A172 (cell line): ENCODE measurements at places on chromosomes 1 and 21. TPM values are rescaled to one million over a fixed set of nuclear protein-coding genes. Genes with fewer than 3 reads are reported as not detected.

GRCh38 chr1:91020486-91020885 is 1.3 kb downstream of the ZNF644 start:
- no peak for DNase-seq

DNA sequence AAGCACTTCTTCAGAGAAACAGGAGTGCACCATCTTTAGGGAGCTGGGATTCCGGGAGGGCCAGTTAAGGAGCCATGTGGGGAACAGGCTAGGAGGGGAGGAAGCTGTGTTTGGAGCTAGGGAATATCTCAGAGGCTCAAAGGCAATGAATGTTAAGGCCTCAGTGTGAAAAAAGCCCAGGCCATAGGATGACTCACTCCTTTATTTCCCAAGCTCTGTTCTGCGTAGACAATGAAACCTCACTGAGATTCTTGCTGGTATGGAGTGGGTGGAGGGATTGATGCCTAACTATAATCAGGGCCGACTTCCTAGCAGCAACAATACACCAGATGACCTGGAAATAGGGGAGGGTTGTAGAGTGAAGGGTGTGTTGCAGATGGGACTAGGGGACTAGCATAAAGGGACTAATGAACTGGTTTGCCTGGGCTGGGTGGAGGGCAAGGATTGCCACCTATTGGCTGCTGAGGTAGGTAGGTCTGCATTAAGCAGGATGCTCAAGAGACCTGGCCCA is 2.1 kb downstream of the GNAT2 start:
- DNase-seq: peak; percentile 69

The CSMD2 gene
- total RNA-seq: 1.5 and 2.6 TPM in 2 replicates

DNA sequence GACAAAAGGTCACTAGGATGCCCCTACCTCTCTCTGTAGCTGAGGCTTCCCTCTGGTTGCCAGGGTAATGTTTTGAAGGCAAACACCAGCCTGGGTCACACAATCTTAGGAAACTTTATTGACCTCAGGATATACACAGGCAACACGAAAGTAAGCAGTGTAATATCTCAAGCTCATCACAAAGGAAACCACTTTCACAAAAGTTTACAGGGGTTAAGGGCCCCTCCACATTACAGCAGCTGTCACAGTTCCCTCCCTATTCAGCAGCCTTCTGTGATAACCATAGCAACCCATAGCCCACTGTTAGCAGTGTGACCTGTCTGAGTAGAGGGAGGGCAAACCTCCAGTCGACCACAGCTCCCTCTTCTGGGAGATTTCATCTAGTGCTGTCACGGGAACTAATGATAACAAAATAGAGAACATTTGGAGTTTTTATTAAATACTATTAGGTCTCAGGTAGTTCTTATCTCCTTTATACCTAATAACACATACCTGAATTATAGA is 149.8 kb downstream of the PTPRC start:
- no peak for DNase-seq

The PRKCZ gene
- total RNA-seq: 1.6 and 2.1 TPM in 2 replicates

DNA sequence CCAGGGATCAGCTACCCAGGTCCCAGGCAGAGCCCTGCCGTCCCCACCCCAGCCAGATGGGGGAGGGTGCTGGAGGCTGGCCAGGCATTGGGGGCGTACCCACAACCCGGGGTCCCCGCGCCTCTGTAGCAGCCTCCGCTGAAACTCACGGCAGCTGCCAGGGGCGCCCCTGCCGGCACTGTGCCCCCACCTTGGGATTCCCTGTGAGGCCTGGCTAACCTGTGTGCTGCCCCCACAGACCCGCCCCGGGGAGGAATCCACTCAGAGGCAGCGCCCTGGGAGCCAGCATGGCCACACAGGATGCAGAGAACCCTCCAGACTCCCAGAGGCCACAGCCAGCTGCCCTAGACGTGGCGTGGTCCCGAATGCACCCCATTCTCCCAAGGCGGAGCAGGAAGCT is 3.8 kb downstream of the DVL1 start:
- DNase-seq: no peak

The BEND5 gene
- not detected in 2 replicates for total RNA-seq

- no peak for DNase-seq
Measured at GRCh38 chr1:206796981-206797402, 24.7 kb upstream of the IL10 start.

DNA sequence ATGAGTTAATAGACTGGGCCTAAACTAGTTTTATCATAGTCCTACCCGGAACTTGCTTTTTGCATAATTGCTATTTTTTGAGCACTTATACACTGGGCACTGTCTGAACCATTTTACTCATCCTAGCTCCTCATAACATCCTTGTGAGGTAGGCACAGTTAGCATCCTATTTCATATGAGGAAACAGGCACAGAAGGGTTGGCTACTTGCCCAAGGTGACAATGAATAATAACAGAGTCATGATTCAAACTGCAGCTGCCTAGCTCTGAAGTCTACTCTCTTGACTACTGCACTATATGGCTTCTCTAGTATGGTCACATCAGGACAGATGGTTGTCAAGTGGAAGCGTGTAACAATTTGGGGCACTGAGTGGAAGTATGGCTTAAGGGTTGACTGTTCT is 18.2 kb upstream of the RC3H1 start:
- DNase-seq: peak; percentile 85

GRCh38 chr21:33514229-33514628 is 22.7 kb upstream of the DNAJC28 start:
- DNase-seq: no peak

GRCh38 chr1:8747879-8748825 is 69.3 kb downstream of the RERE start:
- DNase-seq: no peak

The EXO5 gene
- total RNA-seq: 2.2 and 3.5 TPM in 2 replicates

GRCh38 chr1:231057410-231057809 is 17.4 kb upstream of the FAM89A start:
- DNase-seq: no peak
